ENCODE measurements at places on chromosomes 12 and 14.

DNA sequence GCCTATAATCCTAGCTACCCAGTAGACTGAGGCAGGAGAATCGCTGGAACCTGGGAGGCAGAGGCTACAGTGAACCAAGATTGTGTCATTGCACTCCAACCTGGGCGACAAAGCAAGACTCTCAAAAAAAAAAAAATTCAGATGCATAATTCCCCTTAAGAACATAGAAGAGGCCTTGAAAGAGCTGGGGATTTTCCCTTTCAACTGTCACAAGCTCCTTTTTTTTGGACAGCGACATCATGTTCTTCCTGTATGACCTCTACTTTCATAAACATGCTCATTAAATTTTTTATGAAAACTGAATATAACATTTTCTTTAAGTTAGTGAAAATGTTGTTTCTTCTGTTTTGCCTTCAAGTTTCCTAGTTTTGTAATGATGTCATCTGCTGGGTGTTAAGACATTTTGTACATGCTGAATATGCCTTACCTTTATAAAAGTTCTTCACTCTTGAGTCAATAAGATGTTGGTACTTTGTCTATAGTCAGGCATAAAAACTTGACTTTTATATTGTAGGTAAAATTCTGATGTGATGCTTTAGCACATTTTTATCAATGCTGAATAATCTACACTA lies 76.0 kb downstream of the PTHLH start:
- DNase-seq: no peak

GRCh38 chr14:93859957-93860356 lies 67.2 kb upstream of the FAM181A start:
- DNase-seq: no peak

DNA sequence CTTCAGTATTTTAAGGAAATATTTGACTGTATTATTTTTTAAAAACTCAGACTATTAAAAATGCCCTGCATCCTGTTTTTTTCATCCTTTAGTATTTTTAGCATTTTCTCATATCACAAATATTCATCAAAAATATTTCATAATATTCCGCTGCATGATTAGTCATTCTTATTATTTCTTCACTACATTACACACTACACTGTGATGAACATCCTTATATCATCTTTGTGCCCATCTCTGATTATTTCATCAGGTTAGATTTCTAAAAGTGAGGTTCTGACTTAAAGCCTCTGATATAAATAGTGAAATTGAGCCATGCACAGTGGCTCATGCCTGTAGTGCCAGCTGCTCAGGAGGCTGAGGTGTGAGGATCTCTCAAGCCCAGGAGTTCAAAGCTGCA lies 8.1 kb downstream of the COCH start:
- no peak for DNase-seq

- no peak for DNase-seq
Observed at GRCh38 chr12:121069206-121069605, 30.2 kb upstream of the OASL start.

GRCh38 chr12:14874882-14875281 lies 10.8 kb downstream of the MGP start:
- DNase-seq: no peak

DNA sequence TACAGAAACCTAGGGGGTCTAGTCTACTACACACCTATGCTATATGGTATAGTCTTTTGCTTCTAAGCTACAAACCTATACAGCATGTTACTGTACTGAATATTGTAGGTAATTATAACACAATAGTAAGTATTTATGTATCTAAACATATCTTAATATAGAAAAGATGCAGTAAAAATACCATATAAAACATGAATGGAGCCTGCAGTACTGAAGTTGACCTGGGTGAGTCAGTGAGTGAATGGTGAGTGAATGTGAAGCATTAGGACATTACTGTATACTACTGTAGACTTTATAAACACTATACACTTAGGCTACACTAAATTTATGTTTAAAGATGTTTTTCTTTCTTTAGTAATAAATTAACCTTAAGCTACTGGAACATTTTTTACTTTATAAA lies 13.1 kb upstream of the ABCD2 start:
- no peak for DNase-seq

DNA sequence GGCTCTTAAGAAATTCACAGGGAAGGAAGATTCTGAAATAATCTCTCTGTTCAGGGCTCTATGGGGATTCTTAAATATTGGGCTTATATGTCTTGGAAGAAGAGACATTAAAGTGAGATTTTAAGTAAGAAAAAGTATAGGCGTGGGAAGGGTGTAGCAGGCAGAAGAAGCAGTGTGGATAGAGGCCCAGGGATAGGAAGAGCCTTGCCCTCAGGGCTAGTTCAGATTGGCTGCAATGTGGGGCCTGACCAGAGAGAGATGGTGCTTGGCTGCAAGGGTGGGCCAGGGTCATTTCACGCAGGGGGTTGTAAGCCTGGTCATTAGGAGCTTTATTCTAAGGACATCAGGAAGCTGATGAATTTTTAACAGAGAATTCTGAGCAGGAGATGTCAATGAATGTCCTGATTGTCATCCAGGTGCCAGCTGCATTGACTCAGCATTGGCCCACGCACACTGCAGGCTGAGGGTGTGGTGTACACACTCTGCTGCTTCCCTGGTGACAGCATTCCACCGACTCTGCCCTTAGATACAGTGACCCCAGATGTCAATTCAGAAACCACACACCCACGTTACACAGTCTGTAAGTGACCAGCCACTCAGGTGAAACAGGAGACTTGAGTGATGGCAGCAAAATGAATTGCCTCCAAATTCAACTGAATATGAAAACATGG lies 582.5 kb downstream of the NRXN3 start:
- no peak for DNase-seq

DNA sequence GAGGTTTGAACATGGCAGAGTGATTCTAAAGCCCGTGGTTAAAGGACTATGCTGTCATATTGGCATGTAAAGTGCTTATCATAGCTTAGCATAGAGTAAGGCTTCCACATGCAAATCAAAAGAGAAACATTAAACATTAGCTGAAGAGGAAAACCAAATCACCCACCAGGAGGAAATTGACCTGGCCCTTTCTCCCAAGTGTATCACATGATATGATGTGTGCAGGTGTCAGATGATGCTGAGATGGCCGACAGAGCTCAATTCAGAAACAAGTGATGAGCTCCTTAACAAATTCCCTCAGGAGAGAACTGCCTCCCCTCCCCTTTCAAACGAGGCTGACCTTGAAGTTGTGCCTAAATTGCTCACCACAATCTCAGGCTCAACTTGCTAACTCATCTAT lies 217.1 kb upstream of the BTG1 start:
- DNase-seq: no peak

DNA sequence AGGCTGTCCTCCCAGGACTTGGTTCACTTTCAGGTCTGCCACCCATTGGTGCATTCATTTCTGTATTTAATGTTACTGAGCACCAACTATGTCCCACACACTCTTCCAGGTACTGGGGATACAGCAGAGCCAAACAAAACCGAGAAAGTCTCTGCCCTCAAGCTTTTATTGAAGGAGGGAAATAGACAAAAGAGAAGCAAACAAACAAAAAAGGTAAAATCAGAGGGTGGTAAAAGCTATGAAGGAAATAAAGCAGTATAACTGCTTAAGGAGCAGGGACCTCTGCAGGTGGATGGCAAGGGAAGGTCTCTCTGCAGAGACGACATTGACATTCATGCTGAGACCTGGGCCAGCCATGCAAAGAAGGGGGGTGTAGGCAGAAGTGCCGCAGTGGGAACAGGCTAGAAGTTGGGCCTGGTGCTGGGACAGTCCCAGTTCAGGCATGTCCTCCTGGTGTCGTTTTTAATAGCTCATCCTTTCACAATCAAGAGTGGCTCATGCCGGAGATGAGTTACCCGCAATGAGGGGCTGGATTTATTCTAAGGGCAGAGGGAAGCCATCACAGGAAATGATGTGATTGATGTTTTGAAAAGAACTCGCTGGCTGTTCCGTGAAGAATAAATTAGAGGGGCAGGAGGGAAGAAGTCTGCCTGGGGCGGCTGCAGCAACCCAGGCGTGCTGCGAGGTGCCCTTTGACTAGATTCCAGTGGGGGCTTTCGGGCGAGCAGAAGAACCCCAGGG lies 72.8 kb downstream of the IRF2BPL start:
- no peak for DNase-seq

DNA sequence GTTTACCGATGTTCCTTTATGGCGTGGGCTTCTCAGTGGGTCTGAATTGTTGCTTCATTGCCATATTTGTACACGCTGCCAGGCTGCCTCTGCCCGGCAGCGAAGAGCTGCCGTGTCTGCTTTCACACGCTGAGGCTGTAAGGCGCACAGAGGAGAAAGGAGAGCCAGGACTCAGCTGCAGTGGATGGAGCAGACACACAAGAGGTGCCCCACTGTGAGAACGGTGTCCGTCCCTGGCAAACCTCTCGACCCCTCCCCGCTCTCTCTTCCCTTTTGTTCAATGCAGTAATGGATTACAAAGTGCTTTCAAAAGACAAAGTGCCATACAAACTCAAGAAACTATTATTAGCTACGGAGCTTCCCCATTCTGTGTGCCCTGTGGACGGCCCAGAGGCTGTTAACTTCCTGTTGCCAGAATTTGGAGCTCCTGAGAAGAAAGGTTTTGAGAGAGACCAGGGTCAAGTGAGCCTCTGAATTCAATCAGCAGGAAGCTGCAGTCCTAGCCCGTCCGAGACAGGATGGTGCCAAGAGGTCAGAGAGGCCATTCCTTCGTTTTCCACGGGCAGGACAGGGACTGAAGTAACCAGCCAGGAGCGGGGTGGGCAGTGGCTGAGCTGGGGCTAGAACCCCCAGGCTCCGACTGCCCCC lies 15.8 kb downstream of the CCND2 start:
- no peak for DNase-seq

DNA sequence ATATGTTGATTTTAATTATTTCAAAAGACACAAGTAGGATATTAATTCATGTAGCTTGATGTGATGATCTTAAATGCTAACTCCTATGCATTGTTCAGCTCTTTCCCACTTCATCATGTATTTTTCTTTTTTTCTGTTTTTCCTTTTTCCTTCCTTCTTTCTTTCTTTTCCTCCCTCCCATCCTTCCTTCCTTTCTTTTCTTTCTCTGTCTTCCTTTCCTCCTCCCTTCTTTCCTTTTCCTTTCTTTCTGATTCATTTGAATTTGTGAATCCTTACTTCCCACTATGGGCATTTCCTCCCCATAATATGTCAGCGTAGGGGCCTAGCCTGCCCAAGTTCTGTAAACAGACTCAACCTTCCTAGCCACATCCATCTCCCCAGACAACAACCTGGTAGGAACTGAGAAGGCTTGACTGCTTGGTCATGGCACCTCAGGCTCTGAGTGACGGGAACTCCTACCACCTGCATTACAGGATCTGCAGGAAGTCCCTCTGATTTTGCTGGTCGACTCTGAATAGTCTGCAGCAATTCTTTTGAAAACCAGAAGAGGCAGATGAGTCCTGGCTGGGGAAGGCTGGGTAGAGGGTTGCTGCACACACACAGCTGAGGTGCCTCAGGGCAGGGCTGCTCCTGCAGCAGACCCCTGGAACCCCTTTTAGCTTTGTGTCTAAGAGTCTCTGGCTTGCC lies 33.4 kb upstream of the BHLHE41 start:
- DNase-seq: no peak

DNA sequence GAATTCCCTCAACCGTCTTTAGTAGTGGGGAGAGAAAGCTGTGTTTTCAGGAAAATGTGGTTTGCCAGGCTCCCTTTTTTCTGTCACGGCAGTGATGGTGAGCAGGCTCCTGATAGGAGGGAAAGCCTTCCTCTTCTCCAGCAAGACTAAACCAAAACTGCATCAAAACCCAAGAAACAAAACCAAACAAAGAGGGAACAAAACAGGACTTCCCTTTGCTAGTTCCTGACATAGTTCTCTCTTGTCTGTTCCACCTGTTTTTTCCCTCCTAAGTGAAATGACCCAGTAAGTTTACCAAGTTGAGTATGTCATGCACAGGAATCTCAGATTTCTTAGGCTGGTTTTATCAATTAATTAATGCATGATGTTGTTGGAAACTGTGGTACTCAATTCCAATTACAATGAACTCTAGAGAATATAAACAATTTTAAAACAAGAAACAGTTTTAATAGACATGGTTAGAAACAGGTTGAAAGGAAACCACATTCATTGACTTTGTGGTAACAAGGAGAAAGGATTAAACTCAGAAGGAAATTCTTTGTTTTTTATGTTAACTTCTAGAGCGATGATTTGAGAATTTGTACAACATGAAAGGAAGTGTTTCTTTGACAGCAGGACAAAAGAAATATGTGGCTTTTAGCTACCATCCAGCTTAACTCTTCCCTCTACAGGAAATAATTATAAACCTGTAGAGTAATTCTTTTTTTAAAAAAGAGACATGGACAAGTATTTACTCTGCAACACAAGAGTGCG lies 23.0 kb upstream of the CSRP2 start:
- DNase-seq: no peak

GRCh38 chr14:104499784-104500760 lies 79.5 kb upstream of the C14orf180 start:
- no peak for DNase-seq

- no peak for DNase-seq
Observed at GRCh38 chr12:84694116-84694515, 218.5 kb downstream of the SLC6A15 start.

DNA sequence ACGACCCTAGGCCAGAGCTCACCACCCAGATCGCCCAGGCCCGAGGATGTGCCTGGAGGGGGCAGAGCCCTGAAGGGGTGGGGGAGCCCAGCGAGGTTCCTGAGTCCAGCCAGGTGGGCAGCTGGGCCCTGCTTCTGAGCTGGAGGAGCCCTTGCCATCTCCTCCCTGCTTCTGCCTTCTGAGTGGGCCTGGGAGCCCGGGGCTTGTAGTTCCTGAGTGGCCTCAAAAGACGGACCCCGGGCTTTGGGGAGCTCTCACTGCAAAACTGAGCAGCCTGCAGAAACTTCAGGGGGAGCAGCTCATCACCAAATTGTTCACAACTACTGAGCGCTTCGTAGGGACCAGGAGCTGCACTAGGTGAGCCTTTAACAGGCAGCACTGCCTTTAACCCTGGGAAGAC lies 112.1 kb downstream of the NCOR2 start:
- DNase-seq: peak; percentile 60

GRCh38 chr12:45353944-45354343 lies 138.0 kb downstream of the ANO6 start:
- no peak for DNase-seq

DNA sequence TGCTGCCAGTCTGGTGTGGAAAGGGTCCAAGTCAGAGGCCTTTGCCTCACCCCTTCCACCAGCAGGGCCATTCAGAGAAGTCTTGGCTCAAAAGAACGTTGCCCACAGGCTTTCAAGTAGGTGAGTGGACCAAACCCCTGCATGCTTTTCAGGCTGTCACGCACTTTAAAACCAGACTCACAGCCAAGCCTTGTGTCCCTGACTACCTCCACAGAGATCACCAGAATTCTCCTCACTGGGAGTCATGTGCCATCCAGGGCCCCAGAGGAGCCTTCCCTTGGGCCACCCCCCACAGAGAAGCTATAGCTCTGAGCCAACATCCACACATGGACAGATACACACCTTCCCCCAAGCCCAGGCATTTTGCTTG lies 283.1 kb downstream of the DPF3 start:
- no peak for DNase-seq

DNA sequence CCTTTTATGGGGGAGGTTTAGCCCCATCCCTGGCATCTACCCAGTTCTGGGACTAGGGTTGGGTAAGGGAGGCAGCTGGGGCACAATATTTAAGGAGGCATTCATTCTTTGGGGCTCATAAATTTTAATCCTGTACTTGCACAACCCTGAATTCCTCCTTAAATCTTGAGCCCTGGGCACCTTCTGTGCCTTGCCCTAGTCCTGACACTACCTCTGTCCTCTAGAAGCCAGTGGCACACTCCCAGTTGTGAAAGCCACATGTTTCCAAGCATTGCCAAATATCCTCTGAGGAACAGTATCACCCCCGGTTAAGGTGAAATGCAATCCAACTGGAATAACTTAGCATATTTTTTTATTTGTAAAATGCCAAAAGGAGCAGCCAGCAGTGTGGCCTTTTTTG lies 36.6 kb downstream of the SLC16A7 start:
- DNase-seq: no peak

All from chondrocyte (in vitro differentiated cells).